Naive thymus-derived CD8-positive, alpha-beta T cell (primary cell): ENCODE measurements at places on chromosomes 1 and 21. TPM values are rescaled to one million over a fixed set of nuclear protein-coding genes. Genes with fewer than 3 reads are reported as not detected.

GRCh38 chr1:197692965-197693364, 82.3 kb downstream of the DENND1B start:
- DNase-seq: no peak

Gene BTG3
- total RNA-seq: 17.7 TPM

Gene RNF186
- not detected for total RNA-seq

Gene IL10
- not detected for total RNA-seq

Gene EFNA1
- total RNA-seq: 8.6 TPM

Gene NKAIN1
- total RNA-seq: not detected
